MV-4-11 (cell line): ENCODE measurements at places on chromosomes 12 and 14.

DNA sequence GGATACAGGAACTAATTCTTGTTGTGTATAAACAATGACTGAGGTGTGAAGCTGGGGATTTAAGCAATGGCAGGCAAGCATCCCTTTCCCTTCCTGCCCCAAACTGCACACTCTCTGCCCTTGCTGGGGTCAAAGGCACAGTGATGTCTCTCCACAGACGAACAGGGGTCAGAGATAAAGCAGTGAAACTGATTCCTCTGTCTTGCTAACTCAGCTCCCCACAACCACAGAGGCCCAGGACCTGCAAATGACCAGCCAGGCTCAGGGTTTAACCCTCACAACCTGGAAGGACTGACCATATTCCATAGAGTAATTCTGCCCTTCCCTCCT lies 67.2 kb downstream of the CCDC88C start:
- DNase-seq = no peak

GRCh38 chr12:101209319-101210302 lies at the start of gene SLC5A8:
SLC5A8 (minus strand) TSS chr12:101210238; CDS start chr12:101209848, 390 bp downstream.
- DNase-seq = no peak

DNA sequence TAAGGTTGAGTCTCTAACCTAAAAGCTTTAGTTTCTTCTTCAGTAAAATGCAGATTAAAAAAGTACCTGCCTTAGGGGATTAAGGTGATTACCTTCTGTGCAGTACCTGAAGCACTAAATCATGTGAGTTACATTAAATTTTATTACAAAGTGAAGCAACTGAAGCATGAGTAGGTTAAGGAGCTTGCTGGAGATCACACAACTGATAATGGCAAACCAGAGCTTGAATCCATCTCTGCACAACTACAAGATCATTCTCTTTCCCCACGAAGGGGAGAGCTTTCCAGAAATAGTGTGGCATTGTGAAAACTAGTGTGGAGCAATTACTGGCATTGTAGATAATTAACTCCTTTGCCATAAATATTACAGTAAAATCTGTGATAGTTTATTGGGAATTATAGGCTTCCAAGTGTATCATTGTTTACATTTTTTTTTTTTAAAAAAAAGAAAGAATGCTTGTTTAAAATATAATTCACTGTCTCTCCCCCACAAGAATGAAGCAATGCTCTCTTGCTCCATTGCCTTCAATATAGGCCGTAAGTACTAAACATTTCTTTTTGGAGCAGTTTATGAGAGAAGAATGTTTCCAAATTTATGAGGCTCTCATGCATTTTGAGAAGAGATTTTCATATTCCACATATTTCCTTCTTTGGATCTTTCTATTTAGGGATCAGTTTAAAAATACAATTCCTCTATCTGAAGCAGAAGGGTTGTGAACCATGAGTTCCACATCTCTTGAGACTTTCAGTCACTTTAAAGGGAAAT lies 20.5 kb downstream of the SLC38A2 start:
- DNase-seq = no peak

DNA sequence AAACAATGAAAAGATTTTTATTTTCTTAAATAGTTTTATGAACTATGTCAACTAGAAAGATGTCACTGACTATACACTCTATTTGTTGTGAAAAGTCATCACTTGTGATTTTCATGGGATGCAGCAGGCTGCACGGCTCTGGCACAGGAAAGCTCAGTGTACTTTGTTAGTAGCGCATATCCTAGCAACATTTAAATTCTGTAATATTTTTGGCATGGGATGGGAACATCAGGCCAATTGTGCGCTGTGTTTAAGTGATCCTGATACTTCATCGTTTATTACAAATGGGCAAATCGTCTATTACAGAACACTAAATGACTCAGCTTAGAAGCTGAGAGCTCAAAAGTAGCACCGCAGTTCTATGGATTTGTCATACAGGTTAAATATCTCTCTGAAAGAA lies 60.7 kb upstream of the SAV1 start:
- no peak for DNase-seq

DNA sequence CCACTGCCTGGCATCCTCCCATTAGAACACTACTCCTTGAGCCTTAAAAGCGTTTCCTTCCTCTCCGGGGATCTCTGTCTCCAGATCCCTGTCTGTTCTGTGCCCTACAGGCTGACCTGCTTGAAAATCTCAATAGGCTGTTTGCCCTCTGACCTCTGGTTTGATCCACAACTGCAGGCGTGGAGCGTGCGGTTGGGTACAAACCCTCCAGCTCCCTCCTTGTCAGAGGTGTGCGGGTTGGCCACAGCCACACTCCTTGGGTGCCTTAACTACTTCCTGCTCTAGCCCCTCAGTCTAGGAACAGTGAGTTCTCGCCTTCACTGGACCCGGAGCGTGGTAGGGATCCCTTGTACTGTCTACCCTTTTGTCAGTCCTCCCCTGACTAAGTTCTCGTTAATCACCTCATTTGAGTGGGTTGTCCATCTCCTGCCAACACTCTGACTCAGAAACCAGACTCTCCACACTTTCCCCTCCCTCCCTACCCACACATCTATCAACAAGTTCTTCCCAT lies 33.1 kb downstream of the CMKLR1 start:
- DNase-seq = peak; percentile 56

DNA sequence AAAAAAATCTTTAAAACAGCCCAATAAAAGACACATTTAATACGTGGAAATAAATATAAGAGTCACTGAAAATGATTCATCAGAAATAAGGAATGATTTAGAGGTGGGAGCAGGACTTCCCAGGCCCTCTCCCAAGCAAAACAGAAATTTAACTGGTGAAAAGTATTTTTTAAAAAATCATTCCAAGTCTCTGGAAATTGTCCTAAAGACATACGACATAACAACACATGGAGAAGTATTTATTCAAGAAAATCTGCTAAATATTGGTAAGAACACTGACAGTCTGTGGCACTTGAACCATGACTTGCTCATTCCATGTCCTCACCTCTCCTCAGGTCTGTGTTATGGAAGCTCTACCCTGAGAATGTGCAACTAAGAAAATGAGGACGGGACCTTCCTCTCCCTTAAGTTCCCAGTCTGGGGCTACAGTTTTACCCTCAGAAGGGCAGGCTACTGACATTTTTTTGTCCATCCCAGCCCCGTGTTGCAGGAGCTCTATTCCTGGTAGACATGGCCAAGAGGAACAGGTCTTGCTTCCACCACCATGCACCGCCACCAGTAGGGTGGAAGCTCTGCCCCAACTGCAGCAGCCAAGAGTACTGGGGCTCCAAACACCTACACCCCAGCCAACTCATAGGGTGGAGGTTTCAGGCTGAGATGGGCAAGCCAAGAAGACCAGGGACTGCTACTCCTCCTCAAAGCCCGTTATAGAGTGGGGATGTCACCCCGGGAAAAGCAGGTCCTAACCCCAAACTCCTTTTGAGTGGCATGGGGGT lies 193.0 kb downstream of the CRADD start:
- DNase-seq = no peak

DNA sequence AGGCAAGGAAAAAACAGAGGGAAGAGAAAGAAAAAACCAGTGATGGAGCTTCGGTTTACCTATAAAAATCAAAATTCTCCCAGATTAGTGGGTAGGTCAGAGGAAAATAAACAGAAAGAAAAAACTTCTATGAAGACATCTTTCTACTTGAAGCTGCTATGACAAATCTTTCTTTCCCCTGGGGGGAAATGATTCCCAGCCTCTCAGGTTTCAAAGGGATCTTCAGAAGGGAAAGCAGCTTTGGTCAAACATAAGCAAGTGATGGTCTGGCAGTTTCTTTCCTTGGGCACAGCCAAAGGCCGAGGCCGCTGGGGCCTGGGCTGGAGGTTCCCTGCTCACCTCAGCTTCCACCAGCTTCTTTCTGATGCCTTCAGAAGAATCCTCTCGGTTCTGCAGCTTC lies 104.5 kb downstream of the PRKAB1 start:
- DNase-seq = no peak

DNA sequence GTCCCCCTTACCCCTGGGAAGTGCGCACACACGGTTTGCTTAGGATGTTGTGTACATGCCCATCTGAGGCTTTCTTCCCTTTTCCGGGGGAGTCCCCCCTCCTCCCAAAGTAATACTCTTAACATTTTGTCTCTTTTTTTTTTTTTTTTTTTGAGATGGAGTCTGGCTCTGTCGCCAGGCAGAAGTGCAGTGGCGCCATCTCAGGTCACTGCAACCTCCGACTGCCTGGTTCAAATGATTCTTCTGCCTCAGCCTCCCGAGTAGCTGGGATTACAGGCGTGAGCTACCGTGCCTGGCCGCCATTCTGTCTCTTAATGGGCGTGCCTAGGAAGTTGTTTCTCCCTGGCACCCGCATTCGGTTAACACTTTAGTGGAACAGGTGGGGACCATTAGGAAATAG lies 4.5 kb upstream of the GMFB start:
- no peak for DNase-seq

- no peak for DNase-seq
Measured at GRCh38 chr12:92921877-92922276, 7.2 kb downstream of the EEA1 start.

DNA sequence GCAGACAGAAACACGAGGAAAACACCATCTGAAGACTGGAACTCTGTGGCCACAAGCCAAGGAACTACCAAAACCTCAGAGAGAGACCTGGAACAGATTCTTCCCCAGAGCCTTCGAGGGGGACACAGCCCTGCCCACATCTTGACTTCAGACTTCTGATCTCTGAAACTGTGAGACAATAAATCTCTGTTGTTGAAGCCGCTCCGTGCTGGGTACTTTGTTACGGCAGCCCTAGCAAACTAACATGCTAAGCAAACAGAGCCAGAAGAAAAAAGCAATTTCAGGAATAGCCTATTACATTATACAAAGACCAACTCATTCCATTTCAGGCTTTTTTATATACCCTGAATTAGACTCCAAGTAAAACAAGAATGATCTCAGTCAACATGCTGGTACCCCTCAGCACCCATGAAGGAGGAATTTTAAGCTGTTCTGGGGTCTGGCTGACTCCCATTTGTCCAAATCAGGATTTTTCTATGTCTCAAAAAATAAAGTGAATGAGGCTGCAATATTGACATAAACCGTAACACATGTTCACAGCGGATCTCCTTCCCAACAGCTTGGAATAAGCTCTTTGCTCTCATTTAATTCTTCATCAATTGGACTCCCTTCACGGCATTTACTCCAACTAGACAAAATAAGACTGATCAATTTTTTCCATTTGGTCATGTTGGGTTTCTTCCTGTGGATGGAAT lies 190.1 kb downstream of the FOXN3 start:
- DNase-seq = no peak

GRCh38 chr14:91021991-91022621 lies 38.3 kb downstream of the RPS6KA5 start:
- no peak for DNase-seq

GRCh38 chr12:116071555-116072230 lies 205.8 kb downstream of the MED13L start:
- no peak for DNase-seq

DNA sequence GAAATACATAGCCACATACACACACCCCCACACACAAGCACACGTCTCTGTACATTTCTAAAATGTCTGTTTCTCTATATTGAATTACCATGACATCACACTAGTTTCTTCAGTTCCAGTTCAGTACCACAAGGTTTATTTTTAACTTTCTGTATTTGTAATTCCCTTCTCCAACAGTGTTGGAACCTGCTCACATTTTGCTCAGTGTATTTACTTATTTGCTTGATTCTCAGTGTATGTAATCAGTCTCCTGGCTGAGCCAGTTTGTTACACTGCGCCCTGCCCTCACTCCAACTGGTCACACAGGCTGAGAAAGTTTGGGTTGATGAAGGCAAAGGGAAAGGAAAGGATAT lies 67.1 kb downstream of the MON2 start:
- DNase-seq = no peak

DNA sequence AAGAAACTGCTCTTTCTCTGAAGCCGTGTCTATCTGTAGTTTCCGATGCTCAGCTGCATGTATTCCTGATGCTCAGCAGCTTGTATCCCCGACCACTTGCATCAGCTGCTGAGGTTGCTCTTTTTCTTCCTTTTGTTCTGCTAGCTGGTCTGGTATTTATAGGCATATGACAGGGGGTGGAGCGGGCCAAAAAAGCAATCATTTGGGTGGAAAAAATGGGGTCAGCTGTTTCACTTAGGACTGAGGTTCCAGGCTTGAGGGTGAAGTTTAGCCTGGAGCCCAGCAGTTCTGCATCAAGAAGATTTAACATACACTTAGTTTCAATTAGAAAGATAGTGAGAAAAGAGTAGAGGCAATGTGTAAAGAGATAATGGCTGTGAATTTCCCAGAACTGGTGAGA lies 23.6 kb upstream of the AMN1 start:
- no peak for DNase-seq

GRCh38 chr12:53829130-53829819 lies 77.5 kb upstream of the CISTR start:
- DNase-seq = no peak

DNA sequence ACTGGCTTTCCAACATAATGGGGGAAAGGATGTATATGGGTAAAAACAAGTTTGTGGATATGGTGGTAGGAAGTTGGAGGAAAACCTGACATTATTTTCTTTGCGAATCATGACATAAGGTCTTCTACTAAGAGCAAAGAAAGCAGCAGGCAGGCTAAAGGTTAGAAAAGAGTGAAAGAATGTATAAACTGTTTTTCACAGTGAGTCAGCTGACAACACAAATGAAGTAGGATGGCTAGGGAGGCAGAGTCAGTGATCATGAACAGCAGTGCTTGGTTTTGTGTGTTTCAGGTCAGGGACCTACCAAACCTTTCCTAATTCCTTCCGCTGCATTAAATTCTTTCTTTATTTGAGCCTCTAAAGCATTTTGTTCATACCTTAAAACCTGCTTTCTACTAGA lies 46.3 kb upstream of the CATSPERB start:
- DNase-seq = no peak

DNA sequence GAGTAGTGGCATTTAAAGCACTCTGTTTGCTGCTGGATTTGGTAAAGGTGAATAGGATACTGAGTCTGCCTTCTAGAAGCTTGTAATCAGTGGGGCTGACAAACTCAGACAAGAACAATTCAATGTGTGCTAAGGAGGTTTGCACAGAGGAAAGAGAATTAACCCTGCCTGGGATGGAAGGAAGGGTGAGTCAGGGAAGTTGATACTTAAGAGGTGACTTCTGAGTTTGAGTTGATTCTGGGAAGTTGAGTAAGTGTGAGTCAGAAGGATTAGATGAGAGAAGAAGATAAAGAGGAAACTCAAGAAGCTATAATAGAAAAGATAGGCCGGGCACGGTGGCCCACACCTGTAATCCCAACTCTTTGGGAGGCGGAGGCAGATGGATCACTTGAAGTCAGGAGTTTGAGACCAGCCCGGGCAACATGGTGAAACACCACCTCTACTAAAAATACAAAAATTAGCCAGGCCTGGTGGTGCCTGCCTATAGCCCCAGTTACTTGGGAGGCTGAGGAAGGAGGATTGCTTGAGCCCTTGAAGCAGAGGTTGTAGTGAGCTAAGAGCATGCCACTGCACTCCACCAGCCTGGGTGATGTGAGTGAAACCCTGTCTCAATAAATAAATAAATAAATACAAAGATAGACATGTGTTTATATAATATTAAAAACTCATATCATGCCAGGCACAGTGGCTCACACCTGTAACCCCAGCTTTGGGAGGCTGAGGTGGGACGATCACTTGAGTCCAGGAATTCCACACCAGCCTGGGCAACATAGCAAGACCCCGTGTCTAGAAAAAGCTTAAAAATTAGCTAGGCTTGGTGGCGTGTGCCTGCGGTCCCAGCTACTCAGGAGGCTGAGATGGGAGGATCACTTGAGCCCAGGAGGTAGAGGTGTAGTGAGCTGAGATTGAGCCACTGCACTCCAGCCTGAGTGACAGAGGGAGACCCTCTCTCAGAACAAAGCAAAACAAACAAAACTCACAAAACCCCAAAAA lies 126.8 kb upstream of the CPM start:
- peak; percentile 87 for DNase-seq

- peak; percentile 84 for DNase-seq
Measured at GRCh38 chr12:6378709-6379472, 3.5 kb upstream of the SCNN1A start.
